ENCODE measurements at places on chromosomes 6 and 20. TPM values are rescaled to one million over a fixed set of nuclear protein-coding genes. Genes with fewer than 3 reads are reported as not detected.

The XKR7 gene
- total RNA-seq: not detected

DNA sequence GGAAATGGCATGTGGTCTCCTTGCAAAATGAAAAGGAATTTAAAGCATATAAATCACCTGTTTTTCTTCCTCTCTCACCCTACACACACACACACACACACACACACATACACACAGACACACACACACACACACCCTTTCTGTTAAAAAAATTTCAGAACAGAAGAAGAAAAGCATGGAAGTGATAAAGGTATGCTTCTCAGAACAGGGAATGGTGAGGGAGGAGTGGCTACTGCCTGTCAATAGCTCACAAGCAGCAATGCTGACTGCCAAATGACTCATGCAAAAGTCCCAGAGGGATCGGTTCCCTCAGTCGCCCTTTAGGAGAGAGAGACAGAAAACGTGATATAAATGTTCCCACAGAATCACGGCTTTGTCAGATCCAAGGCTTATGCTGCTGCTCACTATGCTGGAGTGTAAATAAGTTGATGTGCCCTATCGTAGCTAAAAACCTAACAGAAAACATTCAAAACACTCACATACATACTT, 102.6 kb downstream of the IBTK start:
- no peak for DNase-seq

- no peak for DNase-seq
Observed at GRCh38 chr6:100427452-100427851, 37.3 kb downstream of the SIM1 start.

- DNase-seq: no peak
Observed at GRCh38 chr20:47334022-47334551, 22.4 kb downstream of the ZMYND8 start.

The MEP1A gene
- total RNA-seq: not detected

GRCh38 chr6:123619156-123619555, 17.6 kb downstream of the TRDN start:
- DNase-seq: no peak

DNA sequence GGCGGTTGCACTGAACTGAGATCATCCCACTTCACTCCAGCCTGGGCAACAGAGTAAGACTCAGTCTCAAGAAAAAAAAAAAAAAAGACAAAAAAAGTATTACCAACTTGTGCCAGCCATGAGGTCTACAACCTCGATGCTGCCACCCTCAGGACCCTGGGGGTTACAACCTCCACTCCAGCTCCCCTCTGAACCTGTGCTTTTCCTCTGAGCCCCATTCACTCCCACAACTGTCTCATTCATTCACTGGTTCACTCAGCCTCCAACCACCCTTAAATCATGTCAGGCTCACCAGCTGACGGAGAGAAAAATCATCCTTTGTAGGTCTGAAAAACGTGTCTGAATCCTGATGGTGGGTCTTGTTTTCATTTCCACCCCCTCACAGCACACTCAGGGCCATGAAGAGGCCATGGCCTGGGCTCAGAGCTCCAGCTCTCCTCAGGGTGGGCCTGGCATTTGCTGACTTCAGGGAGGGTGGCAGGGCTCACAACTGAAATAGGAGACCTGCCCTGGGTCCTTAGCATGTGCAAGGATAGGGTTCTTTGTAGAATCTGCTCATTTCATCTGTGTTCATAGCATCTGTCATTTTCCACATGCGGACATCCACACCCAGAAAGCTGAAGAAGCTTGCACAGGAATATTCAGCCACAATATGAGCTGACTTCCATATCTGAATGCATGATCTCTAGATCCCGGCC, 1.9 kb upstream of the ULBP1 start:
- no peak for DNase-seq

- DNase-seq: no peak
Observed at GRCh38 chr6:108277831-108278230, 17.0 kb upstream of the SNX3 start.

The MYLK4 gene
- 0.98 TPM for total RNA-seq

- DNase-seq: no peak
Observed at GRCh38 chr6:1029141-1029540, 282.8 kb upstream of the FOXQ1 start.

- no peak for DNase-seq
Observed at GRCh38 chr6:98777762-98778161, 56.6 kb upstream of the POU3F2 start.

GRCh38 chr6:99607416-99608036, 893 bp downstream of the PRDM13 start:
- no peak for DNase-seq

DNA sequence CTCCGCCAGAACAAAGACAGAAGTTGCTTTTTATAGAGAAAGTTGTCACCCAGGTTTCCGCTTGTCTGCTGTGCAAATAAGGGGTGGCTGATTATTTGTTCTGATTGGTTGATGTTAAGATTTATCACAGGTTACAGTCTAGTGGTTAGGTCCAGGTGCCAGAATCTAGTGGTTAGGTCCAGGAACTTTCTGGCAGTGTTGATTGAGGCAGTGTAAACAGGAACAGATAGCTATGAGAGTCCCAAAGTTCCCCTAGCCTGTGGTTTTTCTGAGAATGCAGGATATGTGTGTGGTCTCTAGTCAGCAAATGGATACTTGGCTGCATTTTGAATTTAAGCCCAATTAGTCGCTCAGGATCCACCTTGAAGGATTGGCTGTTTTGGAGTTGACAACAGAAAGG, 148.0 kb downstream of the TMEM200A start:
- no peak for DNase-seq

DNA sequence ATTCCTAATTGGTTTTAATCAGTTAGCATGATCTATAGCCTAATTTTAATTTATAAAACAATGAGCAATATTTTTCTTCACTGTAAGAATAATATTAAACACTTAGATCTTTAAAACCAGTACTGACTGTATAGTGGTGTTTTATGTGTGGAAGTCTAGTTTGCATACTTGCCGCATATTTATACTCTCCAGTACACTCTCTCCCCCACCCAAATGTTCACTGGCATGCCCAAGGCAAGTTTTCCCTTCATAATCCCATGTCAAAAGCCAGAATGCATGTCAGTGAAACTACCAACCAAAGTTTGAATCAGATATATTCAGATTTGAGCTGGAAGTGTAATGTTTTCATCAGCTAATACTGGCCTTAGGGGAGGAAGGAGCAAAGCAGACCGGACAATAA, 506.1 kb downstream of the PHF3 start:
- no peak for DNase-seq
